Stimulated activated CD4-positive, alpha-beta T cell treated with anti-CD3 and anti-CD28 coated beads, Interleukin-1b, Interleukin-23, amount 100 ng/mL, for 1 hour (primary cell): ENCODE measurements at places on chromosomes 13 and 19.

GRCh38 chr19:29265436-29265835, 52.5 kb upstream of the UQCRFS1 start:
- DNase-seq: no peak

DNA sequence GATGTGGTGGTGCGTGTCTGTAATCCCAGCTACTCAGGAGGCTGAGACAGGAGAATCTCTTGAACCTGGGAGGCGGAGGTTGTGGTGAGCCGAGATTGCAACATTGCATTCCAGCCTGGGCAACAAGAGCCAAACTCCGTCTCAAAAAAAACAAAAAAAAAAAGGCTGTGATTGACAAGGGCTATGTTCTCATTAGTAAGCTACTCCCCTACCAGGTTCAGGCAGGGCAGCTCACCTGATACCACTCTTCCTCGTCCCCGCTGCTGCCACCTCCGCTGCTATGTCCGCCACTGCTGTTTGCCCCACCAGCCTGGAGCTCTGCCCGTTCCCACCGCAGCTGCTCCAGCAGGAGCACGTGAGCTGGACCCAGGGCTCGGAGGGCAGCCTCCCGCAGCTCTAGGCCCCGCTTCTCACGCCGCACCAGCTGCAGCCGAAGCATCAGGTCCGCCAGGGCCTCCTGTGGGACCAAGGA, 9.4 kb downstream of the USHBP1 start:
- DNase-seq: no peak

DNA sequence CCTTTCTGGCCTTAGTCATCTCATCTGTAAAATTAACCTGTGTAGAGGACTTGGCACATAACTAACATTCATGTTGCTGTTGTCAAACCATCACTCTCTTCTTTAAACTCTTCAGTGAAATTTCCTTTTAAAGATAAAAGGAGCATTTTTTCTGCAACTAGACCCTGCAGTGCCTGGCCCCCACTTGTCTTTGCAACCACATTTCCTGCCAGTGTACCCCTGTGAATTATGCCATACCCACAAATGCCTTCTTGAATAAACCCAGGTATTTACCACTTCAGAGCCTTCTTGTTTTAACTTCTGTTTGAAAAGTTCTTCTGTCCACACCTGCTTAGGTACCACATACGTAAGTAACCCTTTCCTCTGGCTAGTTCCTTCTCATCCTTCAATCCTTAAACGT, 118.8 kb downstream of the CDK8 start:
- DNase-seq: no peak

GRCh38 chr13:59962343-59962742, 201.4 kb downstream of the DIAPH3 start:
- no peak for DNase-seq

GRCh38 chr19:2547721-2548120, 71.8 kb downstream of the GADD45B start:
- DNase-seq: no peak

DNA sequence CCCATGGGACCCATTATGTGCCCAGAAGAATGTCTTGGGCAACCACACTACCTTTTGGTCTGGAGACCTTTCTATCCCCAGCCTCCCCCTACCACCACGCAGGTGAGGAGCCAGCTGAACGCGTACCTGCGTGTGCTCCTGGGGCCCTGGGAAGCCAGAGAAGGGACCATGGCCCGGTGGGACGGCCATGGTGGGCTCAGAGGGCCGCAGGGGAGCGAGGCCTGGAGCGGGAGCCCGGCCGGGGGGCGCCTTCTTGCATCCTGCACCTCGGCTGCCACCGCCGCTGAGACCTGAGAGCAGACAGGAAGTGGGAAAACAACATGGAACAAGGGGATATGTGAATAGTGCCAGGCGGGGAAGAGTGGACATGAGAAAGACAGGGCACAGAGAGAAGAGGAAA, 2.3 kb downstream of the DYRK1B start:
- DNase-seq: no peak

GRCh38 chr19:37963190-37963936, 56.4 kb downstream of the SIPA1L3 start:
- DNase-seq: no peak

DNA sequence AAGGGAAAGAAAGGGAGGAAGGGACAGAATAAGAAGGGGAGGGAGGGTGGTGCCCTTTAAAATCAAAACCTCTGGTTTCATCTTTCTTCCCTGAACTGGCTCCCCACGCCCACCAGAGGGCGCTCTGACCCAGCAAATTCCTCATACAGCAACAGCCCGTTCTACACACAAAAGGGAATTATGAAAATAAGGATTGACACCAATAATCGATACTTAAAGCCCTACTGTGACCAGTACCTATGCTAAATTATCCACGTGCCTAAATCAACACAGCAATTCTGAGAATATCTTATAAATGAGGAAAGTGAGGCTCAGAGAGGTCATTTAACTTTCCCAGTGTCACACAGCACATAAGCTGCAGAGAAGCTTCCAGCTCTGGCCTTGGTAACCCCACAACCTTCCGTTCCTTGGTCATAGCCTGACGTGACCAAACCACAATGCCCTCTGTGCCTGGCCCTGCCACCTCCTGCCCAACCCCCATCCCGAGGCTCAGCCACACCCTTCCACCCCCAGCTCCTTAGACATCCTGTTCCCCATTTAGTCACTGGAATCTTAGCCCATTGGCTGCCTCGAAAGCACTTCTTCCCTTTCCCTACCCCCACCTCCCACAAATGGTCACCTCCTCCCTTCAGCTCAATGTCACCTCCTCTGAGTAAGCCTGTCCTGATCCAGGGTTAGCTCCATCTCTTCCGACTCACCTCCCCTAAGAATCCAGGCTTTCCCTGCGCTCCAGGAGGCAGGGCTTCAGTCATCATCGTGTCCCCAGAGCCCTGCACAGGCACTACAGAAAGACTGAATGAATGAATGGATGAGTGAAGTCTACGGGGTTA, 34.2 kb upstream of the PNMA8B start:
- peak; percentile 56 for DNase-seq

- DNase-seq: no peak
Observed at GRCh38 chr13:74696148-74696922, 562.1 kb upstream of the KLF12 start.

DNA sequence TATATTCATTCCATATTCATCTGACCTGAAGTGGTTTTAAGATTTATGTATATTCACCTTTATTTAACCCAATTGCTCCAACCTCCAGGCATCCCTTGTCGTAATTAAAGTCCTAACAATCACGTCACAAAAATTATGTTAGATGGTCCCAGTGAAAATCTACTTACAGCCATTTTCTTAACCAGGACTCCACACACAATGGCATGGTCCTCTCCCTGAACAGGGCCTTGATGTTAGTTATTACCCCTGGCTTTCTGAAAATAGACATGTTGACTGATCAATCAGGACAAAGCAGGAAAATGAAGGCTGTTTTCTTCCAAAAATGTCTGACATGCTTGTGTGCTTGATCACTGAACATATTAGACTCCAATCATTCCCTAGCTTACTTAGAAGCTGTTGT, 542.7 kb upstream of the SLITRK5 start:
- DNase-seq: no peak

DNA sequence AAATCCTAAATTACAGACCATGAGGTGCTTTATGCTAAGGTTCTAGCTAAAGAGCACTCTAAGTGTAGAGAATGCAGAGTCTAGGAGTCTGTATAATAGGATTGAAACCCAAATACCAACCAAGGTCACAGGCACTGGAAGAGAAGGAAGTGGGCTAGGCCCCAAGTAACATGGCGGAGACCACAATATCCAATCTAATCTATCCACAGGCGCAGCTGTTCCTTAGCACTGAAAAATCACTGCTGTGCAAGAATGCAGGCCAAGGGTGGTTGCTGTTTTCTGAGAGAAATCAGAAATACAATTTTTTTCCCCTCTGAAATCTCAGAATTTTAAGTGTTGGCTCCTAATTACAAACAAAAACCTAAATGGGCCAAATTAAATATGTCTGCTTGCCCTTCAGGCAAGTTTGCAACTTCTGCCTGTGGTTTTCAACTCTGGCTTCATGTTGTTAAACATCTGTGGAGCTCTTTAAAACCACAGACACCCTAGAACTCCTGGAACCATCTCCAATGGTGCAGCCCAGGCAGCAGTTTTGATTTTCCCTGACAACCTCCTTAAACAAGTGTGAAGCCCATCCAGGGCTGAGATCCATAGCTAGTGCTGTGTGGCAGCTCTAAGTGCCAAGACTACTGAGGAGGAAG, 6.1 kb downstream of the RANBP3 start:
- no peak for DNase-seq

GRCh38 chr13:113924184-113924901, 49.5 kb downstream of the C13orf46 start:
- DNase-seq: no peak

GRCh38 chr13:74730556-74731331, 596.5 kb upstream of the KLF12 start:
- no peak for DNase-seq

DNA sequence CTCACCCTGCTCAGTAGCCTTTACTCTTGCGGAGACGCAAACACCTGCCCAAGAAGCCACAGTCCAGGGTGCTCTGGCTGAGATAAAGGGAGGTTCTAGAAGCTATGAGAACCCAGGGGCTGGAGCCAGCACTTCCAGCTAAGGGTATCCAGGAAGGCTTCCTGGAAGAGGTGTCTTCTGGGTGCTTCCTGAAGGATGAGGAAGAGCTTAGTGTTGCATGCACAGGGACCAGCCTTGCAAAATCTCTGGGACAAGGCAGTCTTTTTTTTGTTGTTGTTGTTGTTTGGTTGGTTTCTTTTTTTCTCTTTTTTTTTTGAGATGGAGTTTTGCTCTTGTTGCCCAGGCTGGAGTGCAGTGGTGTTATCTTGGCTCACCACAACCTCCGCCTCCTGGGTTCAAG, 20.6 kb downstream of the MYBPC2 start:
- no peak for DNase-seq

GRCh38 chr19:42207767-42208271, 9.7 kb downstream of the DEDD2 start:
- DNase-seq: no peak

- no peak for DNase-seq
Observed at GRCh38 chr19:24054044-24054935, 32.7 kb upstream of the ZNF254 start.

- DNase-seq: no peak
Observed at GRCh38 chr13:37123337-37123736, 17.9 kb upstream of the CSNK1A1L start.

DNA sequence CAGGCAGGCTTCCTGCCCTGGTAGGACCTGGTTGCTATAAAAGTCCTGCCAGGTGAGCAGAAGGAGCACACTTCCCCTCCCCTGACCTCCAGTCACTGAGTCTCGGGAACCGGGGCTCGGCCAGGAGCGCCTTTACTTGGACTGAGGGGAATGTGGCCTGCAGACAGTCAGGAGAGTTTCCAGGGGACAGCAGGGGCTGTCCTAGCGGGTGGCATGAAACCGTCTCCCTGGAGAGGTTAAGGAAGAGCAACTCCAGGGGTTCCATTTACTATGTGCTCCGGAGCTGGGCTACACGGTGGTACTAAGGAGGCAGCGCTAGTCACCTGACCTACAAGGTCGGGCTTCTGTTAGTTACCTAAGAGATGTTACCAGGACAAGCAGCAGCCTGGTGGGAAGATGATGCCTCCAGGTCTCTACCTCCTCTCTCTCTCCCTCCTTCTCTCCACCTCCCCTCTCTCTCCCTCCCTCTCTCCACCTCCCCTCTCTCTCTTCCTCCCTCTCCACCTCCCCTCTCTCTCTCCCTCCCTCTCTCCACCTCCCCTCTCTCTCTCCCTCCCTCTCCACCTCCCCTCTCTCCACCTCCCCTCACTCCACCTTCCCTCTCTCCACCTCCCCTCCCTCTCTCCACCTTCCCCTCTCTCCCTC, 4.1 kb upstream of the CNOT3 start:
- no peak for DNase-seq

GRCh38 chr19:36169084-36169760, 17.0 kb upstream of the COX7A1 start:
- DNase-seq: no peak

DNA sequence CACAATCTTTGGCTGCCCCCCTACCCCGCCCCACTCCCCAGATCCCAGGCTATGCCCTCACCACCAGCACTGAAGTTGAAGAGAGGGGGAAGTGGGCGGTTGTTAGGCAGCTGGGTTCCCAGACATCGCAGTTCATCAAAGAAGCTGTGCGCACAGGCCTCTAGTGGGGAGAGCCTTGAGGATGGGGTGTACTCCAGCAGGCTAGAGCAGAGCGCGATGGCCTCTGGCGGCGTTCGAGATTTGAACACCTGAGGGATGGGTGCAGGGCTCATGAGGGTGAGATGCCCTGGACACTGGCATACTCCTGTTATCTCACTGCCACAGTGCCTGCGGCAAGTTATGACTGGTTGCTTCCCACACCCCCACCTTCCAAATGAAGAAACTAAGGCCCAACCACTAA, 10.0 kb downstream of the GSK3A start:
- DNase-seq: no peak

DNA sequence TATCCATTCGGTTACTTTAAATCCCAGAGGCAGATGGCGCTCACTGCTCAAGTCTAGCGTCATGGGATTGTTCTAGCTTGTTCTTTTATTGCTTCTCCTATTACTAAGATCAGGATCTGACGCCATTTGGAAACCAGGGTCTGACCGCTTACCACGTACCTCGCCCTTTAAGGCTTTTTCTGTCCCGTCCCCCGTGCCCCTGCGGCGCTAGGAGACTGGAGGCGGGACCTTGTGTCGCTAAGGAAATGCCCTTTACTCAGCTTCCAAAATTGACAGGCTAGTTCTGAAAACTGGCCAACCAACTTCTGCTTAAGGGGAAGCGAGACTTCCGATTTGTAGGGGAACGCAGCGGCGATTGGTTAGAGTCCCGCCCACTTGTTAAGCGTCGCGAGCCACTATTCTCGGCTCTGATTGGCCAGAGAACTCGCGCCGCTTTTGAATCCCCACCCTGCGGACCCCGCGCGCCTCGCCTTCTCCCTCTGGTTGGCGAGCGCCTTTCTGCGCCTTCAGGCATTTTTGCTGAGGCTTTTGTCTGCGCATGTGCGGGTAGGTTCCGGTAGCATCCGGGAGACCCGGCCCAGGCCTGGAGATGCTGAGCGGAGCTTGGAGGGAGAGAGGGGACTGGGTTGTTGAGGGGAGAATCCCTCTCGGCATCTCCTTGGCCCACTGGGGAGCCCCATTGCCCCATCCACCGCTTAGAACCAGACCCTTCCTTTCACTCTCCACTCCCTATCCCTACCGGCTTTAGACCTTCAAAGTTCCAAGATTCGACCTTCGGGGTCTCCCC, 3.9 kb upstream of the C19orf84 start:
- peak; percentile 65 for DNase-seq

DNA sequence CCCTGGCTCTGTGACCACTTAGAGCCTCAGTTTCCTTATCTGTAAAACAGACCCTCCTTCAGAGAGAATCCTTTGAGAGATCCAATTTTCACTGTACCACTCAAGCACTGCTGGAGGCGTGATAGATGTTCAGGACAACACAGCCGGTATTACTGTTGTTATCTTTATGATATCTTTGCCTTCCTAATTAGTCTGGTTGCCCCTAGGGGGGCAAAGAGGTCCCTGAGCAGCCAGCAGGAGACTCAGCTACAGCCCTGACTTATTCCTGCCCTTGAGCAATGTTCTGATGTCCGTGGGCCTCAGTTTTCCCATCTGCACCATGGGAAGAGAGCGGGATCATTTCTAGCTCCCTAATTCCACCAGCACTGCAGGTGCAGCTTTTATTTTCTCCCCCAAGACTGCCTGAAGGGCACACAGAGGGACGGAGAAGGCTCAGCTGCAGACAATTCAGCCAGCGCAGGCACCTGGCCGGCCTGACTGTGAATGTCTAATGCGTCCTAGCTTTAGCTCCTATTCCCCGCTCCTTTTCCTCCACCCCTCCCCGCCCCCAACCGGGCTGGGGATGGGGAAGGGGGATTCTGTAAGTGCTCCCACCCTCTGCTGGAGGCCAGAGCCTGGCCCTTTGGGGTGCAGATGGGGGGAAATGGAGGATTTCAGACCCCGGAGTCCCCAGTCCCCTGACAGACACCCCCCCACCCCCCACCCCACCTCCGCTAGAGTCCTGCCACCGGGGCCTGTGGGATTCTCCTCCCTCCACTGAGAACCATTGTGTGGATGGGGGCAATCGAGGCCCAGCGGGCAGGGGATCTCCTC, 16.2 kb downstream of the TLE5 start:
- no peak for DNase-seq
